Effector memory CD4-positive, alpha-beta T cell (primary cell): ENCODE measurements at places on chromosomes 2 and 18.

GRCh38 chr2:152445375-152445774, 110.4 kb downstream of the FMNL2 start:
- H3K27ac ChIP-seq: no peak overlapping the region
- no peak for DNase-seq
- H3K4me3 ChIP-seq: no peak overlapping the region

GRCh38 chr2:157592948-157593347, 35.7 kb downstream of the ACVR1C start:
- H3K4me3 ChIP-seq: no peak overlapping the region
- H3K36me3 ChIP-seq: no peaks in the 10 kb centered on the region
- H3K4me1 ChIP-seq: no peaks in the 10 kb centered on the region
- no peak overlapping the region for H3K27ac ChIP-seq
- DNase-seq: no peak

- H3K27me3 ChIP-seq: peaks cover 6% of the 10 kb centered on the region
- no peaks in the 10 kb centered on the region for H3K4me1 ChIP-seq
- H3K27ac ChIP-seq: no peak overlapping the region
- DNase-seq: no peak
Observed at GRCh38 chr2:191249156-191249813, 4.1 kb downstream of the MYO1B start.

DNA sequence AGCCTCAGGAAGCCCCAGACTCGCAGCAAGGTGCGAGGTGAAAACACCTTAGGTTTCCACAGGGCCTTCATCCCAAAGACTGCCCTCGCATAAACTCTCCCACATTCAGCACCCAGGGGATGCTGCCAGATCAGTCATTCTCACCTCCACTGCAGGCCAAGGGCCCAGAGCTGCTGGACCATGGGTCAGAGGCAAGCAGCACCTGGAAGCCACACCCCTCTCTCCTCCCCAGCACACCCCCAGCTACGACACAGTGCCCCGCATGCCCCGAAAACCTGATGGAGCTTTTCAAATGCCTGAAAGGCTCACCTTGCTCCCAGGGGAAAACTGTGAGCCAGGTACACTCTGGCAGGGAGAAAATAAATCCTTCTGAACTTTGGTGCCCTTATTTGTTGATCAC, 31.9 kb upstream of the LDLRAD4 start:
- H3K4me1 ChIP-seq: no peaks in the 10 kb centered on the region
- no peaks in the 10 kb centered on the region for H3K27me3 ChIP-seq
- H3K36me3 ChIP-seq: no peaks in the 10 kb centered on the region
- DNase-seq: no peak
- H3K27ac ChIP-seq: no peak overlapping the region

GRCh38 chr2:71153585-71154224, 23.3 kb downstream of the MPHOSPH10 start:
- H3K27ac ChIP-seq: no peak overlapping the region
- H3K4me1 ChIP-seq: no peaks in the 10 kb centered on the region
- no peak overlapping the region for H3K4me3 ChIP-seq
- H3K27me3 ChIP-seq: peaks cover 4% of the 10 kb centered on the region
- peaks cover 9% of the 10 kb centered on the region for H3K36me3 ChIP-seq
- no peak for DNase-seq

GRCh38 chr2:236541008-236541562, 28.5 kb upstream of the ACKR3 start:
- H3K4me3 ChIP-seq: no peak overlapping the region
- peaks cover 31% of the 10 kb centered on the region for H3K4me1 ChIP-seq
- no peak overlapping the region for H3K27ac ChIP-seq

DNA sequence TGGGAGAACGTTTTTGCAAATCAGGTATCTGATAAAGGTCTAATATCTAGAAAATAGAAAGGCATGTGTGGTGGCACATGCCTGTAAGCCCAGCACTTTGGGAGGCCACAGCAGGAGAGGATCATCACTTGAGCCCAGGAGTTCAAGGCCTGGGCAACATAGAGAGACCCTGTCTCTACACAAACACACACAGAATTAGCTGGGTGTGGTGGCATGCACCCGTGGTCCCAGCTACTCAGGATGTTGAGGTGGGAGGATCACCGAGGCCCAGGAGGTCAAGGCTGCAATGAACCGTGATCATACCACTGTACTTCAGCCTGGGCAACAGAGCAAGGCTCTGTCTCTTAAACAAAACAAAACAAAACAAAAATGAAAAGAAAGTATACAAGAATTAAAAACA, 13.8 kb upstream of the TBR1 start:
- H3K27me3 ChIP-seq: no peaks in the 10 kb centered on the region
- DNase-seq: no peak
- no peak overlapping the region for H3K4me3 ChIP-seq
- H3K36me3 ChIP-seq: peaks cover 5% of the 10 kb centered on the region
- H3K27ac ChIP-seq: no peak overlapping the region

GRCh38 chr2:134845719-134846118, 7.3 kb downstream of the ACMSD start:
- no peaks in the 10 kb centered on the region for H3K27me3 ChIP-seq
- no peaks in the 10 kb centered on the region for H3K4me1 ChIP-seq
- no peak overlapping the region for H3K4me3 ChIP-seq
- no peak overlapping the region for H3K27ac ChIP-seq
- DNase-seq: no peak

GRCh38 chr2:36762764-36763490, 66.4 kb downstream of the VIT start:
- H3K27ac ChIP-seq: no peak overlapping the region
- no peaks in the 10 kb centered on the region for H3K27me3 ChIP-seq
- DNase-seq: no peak
- no peak overlapping the region for H3K4me3 ChIP-seq
- no peaks in the 10 kb centered on the region for H3K4me1 ChIP-seq

- no peak for DNase-seq
- no peak overlapping the region for H3K4me3 ChIP-seq
- H3K27ac ChIP-seq: no peak overlapping the region
Observed at GRCh38 chr2:205237524-205237923, 444.8 kb upstream of the NRP2 start.

GRCh38 chr2:137929519-137929916, 34.8 kb upstream of the HNMT start:
- DNase-seq: no peak
- no peaks in the 10 kb centered on the region for H3K36me3 ChIP-seq
- H3K27me3 ChIP-seq: no peaks in the 10 kb centered on the region
- no peak overlapping the region for H3K27ac ChIP-seq

DNA sequence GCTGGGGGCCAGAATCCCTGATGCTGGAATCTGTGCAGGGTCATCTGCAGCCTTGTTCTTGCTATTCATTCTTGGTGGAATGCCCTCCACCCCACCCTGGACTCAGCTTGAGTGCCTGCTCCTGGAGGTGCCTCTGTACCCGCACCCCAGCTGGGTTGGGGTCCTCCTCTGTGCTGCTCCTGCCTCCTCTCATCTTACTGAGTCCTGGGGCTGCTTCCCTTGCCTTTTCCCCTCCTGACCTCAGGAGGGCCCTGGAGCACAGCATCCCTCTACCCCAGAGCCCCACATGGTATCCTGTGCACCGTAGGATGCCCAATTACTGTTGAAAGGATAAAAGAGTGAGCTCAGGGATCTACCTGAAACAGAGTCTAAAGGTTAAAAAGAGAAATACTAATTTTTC, 81.6 kb downstream of the CIB4 start:
- no peak overlapping the region for H3K27ac ChIP-seq
- no peaks in the 10 kb centered on the region for H3K36me3 ChIP-seq
- peaks cover 8% of the 10 kb centered on the region for H3K4me1 ChIP-seq
- H3K4me3 ChIP-seq: no peak overlapping the region
- H3K27me3 ChIP-seq: peaks cover 18% of the 10 kb centered on the region

DNA sequence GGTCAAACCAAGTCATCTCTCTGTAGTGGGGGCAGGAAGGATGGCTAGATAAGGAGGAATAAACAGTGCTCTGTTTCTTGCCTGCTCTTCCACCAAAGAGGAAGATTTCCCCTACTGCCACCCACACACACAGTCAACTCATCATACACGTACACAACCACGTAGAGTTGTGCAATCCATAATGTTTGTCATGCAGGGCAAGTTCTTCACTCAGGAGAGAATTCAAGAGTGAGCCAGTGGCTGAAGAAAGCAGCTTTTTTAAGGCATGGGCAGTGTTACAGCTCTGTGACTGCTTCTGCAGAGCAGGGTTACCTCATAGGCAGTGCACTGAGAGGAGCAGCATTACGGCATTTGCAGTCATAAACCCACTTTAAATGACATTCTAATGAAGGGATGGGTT, 283.0 kb downstream of the RND3 start:
- no peak for DNase-seq
- no peaks in the 10 kb centered on the region for H3K36me3 ChIP-seq
- no peaks in the 10 kb centered on the region for H3K27me3 ChIP-seq
- H3K4me3 ChIP-seq: no peak overlapping the region
- no peak overlapping the region for H3K27ac ChIP-seq
- no peaks in the 10 kb centered on the region for H3K4me1 ChIP-seq

GRCh38 chr18:62784966-62785413, 69.6 kb downstream of the PHLPP1 start:
- H3K27ac ChIP-seq: no peak overlapping the region
- no peaks in the 10 kb centered on the region for H3K27me3 ChIP-seq
- no peaks in the 10 kb centered on the region for H3K36me3 ChIP-seq
- no peaks in the 10 kb centered on the region for H3K4me1 ChIP-seq
- no peak for DNase-seq
- H3K4me3 ChIP-seq: no peak overlapping the region

DNA sequence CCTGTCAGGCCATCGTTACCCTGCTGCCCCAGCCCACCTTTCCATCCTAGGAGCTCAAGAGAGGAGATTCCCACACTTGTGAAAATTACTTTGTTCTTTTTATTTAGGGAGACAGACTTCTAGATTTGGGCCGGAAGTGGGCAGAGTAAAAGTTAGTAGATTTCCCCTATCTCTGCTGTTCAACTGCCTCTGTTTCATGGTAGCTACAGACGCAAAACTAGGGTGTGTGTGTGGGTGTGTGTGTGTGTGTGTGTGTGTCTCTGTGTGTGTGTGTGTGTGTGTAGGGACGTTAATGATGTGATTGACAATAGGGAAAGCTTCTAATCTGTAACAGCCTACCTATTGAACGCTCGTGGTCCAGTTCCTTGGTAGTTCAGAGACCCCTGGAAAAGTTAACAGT, 438 bp downstream of the PSMA8 start:
- no peaks in the 10 kb centered on the region for H3K27me3 ChIP-seq
- peak overlapping the region; percentile 53 for H3K27ac ChIP-seq
- peak overlapping the region; percentile 25 for H3K4me3 ChIP-seq

GRCh38 chr2:181070119-181070835, 89.9 kb downstream of the UBE2E3 start:
- DNase-seq: no peak
- H3K4me3 ChIP-seq: no peak overlapping the region
- H3K27me3 ChIP-seq: no peaks in the 10 kb centered on the region

- no peaks in the 10 kb centered on the region for H3K27me3 ChIP-seq
- DNase-seq: no peak
- no peak overlapping the region for H3K27ac ChIP-seq
- H3K36me3 ChIP-seq: no peaks in the 10 kb centered on the region
- no peaks in the 10 kb centered on the region for H3K4me1 ChIP-seq
- no peak overlapping the region for H3K4me3 ChIP-seq
Observed at GRCh38 chr18:10184776-10185175, 269.7 kb upstream of the APCDD1 start.

- H3K27ac ChIP-seq: no peak overlapping the region
- no peak for DNase-seq
- no peaks in the 10 kb centered on the region for H3K27me3 ChIP-seq
- H3K36me3 ChIP-seq: no peaks in the 10 kb centered on the region
Observed at GRCh38 chr2:30694286-30695055, 112.8 kb downstream of the CAPN13 start.

GRCh38 chr18:681985-682384, 24.5 kb downstream of the TYMS start:
- peak; percentile 8 for DNase-seq
- H3K36me3 ChIP-seq: peaks cover 13% of the 10 kb centered on the region
- H3K4me1 ChIP-seq: peaks cover 9% of the 10 kb centered on the region

DNA sequence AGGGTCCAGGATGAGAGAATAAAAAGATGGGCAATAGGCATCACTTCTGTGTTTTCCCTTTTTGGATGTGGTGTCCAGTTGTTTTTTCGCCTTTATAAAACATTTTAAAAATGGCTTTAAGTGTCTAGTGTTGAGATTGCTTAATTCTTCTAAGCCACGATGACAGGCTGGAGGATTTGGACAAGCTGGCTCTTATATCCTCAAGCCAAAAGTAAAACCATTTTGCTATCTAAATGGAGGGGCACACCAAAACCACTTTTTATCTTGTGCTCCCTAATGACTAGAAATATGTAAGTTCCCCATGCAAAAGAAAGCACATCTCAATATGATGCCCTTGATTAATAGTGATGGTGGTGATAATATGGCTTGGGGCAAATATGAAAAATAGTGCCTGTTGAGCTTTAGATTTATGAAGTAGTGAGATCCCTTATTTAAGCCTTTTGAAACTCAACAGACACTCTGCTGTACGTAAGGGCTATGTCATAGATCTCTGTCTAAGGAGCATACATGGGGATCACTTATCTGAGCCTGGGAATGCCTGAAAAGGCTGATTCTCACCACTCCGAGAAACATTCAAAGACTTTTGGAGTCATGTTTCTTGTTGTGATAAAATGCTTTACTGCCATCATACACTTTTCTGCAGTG, 185.5 kb downstream of the KCNS3 start:
- no peak overlapping the region for H3K27ac ChIP-seq
- H3K4me1 ChIP-seq: no peaks in the 10 kb centered on the region
- no peaks in the 10 kb centered on the region for H3K27me3 ChIP-seq
- H3K36me3 ChIP-seq: no peaks in the 10 kb centered on the region

DNA sequence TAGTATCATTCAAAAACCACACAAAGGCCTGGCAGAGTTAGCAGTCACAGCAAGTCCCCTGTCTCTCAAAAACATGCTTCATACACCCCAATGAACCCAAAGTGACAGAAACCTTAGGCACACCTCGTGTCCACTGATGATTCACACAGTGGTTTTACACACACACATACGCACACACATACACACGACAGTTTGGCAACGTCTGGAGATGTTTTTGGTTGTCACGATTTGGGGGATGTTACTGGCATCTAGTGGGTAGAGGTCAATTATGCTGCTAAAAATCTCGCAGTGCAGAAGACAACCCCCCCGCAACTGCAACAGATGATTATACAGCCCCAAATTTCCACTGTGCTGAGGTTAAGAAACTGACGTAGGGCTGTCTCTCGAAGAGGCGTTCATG, 72.9 kb upstream of the PARD3B start:
- no peak overlapping the region for H3K4me3 ChIP-seq
- no peak for DNase-seq
- peaks cover 3% of the 10 kb centered on the region for H3K27me3 ChIP-seq
- no peaks in the 10 kb centered on the region for H3K4me1 ChIP-seq

GRCh38 chr2:186098821-186099220, 360.2 kb downstream of the FSIP2 start:
- H3K36me3 ChIP-seq: no peaks in the 10 kb centered on the region
- H3K4me3 ChIP-seq: no peak overlapping the region
- no peaks in the 10 kb centered on the region for H3K4me1 ChIP-seq

DNA sequence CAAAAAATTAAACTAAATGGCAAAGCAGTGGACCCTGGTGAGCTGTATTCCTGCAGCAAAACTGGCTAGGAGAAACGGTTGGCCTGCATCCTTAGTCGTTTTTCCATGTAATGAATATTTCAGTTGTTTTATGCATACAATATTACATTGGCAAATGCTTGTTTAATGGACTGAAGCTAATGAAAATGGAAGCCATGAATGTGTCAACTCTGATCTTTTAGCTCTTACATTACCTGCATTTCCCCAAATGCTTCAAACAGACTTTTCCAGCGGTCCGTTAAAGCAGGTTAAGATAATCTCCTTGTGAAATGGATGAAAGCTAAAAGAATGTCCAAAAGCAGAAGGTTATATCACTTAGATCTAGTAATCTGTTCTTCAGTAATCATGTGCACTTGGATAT, 686.3 kb upstream of the SETBP1 start:
- H3K4me1 ChIP-seq: no peaks in the 10 kb centered on the region
- H3K36me3 ChIP-seq: no peaks in the 10 kb centered on the region
